Glutamatergic neuron (in vitro differentiated cells): ENCODE measurements at places on chromosomes 4 and X. TPM values are rescaled to one million over a fixed set of nuclear protein-coding genes. Genes with fewer than 3 reads are reported as not detected.

DNA sequence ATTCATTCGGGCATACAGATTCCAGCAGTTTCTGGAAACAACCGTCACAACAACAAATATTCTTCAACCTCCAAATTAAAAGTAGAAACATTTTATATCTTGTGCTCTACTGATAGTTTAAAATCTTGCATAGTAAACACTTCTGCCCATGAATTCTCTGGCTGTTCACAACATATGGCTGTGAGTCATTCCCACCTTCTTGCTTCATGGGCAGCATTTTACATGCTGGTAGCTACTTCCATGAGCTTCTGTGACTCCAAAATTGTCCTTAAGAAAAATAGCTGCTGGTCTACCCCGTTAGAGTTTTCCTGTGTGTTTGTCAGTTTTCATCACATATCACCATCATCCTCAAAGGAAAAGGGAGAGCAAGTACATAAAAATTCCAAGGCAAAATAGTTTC lies 22.7 kb downstream of the PNPLA4 start:
- H3K27me3 ChIP-seq = no peaks in the 10 kb centered on the region
- no peaks in the 10 kb centered on the region for H3K36me3 ChIP-seq
- H3K4me1 ChIP-seq = no peaks in the 10 kb centered on the region
- no peak overlapping the region for H3K27ac ChIP-seq

DNA sequence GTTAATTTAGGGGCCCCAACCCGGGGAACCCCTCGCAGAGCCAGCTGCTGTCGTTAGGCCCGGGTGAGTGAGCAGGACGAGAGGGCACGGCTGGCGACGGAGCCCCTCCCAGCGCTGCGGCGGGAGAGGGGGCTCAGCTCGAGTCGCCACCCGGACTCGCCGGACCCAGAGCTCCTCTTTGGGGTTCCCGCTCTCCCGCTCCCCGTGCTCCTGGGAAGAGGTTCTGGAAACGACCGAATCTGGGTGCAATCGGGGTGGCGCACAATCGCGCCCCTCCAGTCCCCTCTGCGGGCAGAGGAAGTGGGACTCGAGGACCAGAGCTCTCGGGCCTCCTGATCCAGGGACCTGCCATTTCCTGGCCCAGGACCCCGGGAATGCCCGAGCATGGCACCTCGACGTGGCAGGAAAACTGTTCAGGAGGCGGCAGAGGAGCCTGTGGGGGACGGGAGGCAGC lies 37.3 kb upstream of the ARAF start:
- H3K36me3 ChIP-seq = no peaks in the 10 kb centered on the region
- peak; percentile 11 for DNase-seq
- H3K27ac ChIP-seq = no peak overlapping the region
- H3K27me3 ChIP-seq = peaks cover 1% of the 10 kb centered on the region

DNA sequence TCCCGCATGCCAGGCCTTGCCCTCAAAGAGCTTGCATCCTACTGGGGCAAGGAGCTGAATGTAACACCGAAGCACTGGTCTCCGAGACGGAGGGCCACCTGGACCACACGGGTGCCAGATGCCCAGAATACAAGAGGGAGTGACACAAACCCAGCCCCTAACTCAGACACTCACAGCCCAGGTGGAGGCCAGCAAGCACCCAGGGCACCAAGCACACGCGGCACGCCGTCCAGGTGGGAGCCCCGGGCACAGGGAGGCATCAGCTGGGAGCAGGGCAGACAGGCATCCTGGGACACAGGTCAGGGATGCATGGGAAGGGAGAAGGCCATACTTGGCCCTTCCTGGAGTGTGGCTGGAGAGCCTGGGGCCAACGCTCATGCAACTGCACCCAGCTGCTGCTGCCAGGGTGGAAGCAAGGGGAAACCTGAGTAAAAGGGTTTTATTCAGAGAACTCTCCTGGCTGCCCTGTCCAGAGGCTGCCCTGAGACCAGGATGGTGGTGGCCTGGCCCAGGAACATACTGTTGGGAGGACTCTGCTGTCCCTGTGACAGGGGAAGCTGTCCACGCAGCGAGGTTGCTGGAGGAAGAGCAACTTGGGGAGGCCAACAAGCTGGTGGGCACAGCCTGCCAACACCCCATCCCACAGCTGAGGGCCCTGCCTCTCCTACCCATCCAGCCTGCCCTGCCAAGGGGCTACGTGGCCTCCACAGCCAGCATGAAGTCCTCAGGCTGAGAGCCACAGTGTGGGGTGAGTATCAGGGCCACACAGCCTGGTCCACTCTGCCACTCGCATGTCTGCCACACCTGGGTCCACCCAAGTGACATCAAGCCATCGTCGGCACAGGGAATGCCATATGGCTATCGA lies 22.2 kb upstream of the PPP2R2C start:
- no peaks in the 10 kb centered on the region for H3K36me3 ChIP-seq
- DNase-seq = no peak
- peaks cover 20% of the 10 kb centered on the region for H3K4me1 ChIP-seq

GRCh38 chr4:88320780-88321373 lies 36.5 kb upstream of the PPM1K start:
- no peaks in the 10 kb centered on the region for H3K27me3 ChIP-seq
- no peaks in the 10 kb centered on the region for H3K4me1 ChIP-seq
- no peak overlapping the region for H3K27ac ChIP-seq
- DNase-seq = no peak

- H3K36me3 ChIP-seq = no peaks in the 10 kb centered on the region
- H3K27ac ChIP-seq = no peak overlapping the region
- DNase-seq = no peak
- H3K4me1 ChIP-seq = no peaks in the 10 kb centered on the region
- H3K4me3 ChIP-seq = no peak overlapping the region
Measured at GRCh38 chrX:77404419-77404818, 42.8 kb upstream of the FGF16 start.

Gene LANCL3
- 1.1 TPM for total RNA-seq

GRCh38 chrX:47160781-47161180 lies 15.8 kb downstream of the RBM10 start:
- no peak overlapping the region for H3K27ac ChIP-seq
- no peaks in the 10 kb centered on the region for H3K36me3 ChIP-seq
- no peak for DNase-seq
- H3K27me3 ChIP-seq = no peaks in the 10 kb centered on the region
- no peaks in the 10 kb centered on the region for H3K4me1 ChIP-seq

DNA sequence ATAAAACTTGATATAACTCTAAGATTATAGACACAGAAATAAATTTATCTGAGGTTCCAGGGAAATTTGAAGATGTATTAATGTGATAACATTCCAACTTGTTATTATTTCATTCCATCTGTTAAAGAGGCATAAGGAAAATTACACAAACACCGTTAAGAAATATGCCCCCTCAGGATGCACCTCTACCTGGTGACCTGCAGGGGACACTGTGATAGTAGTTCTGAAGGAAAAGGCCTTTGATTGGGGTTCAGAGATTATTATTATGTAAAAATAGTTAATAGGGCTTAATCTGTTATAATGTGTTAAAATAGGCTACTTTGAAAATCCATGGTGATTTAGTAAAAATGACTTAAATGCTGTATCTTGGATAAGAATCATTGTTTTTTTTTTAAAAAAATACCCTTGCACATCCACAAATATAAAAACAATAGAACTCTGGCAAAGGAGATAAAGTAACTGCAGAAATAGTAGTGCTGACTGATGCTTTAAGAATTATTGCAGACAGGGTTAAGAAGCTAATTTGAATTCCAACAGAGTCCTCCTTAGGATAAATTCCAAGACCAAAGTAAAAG lies 6.1 kb upstream of the ABRAXAS1 start:
- H3K4me1 ChIP-seq = no peaks in the 10 kb centered on the region
- H3K27ac ChIP-seq = no peak overlapping the region
- H3K36me3 ChIP-seq = no peaks in the 10 kb centered on the region
- no peaks in the 10 kb centered on the region for H3K27me3 ChIP-seq

- no peak overlapping the region for H3K27ac ChIP-seq
- H3K36me3 ChIP-seq = no peaks in the 10 kb centered on the region
- no peaks in the 10 kb centered on the region for H3K4me1 ChIP-seq
- no peak for DNase-seq
- H3K27me3 ChIP-seq = peaks cover 1% of the 10 kb centered on the region
Measured at GRCh38 chrX:153333266-153333665, 687 bp upstream of the ZNF275 start.

DNA sequence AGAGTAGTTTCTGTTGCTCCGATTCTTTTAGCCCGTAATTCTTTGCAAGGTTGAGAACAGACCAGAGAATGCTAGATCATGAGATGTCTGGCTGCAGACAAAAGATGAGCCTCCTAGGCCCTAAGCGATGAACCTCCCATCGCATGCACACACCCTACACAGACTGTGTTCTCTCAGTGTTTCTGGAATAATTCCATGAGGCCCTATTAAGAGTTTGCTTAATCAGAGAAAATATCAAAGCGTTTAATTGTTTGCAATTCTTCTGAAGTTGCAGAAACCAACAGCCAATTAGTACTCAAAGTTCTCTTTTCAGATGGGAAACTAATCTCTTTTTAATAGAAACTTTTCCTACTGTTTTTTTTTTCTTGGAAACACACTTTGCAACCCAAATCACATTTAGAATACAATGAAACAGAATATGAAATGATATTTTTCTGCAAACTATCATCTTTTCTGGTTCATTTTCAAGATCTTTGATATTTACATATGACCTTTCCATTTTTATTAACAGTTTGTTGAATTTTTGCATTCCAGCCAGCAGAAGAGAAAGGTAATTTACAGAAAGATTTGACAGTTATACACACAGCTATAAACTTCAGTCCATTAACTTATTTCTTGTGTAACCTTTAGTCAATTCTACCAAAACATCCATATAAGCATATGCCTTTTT lies 1525.6 kb downstream of the ARAP2 start:
- no peak overlapping the region for H3K4me3 ChIP-seq
- H3K36me3 ChIP-seq = no peaks in the 10 kb centered on the region
- peaks cover 2% of the 10 kb centered on the region for H3K27me3 ChIP-seq
- DNase-seq = no peak

- H3K36me3 ChIP-seq = no peaks in the 10 kb centered on the region
- H3K27me3 ChIP-seq = no peaks in the 10 kb centered on the region
- peak overlapping the region; percentile 43 for H3K4me3 ChIP-seq
- H3K27ac ChIP-seq = peak overlapping the region; percentile 92
- no peak for DNase-seq
- peaks cover 11% of the 10 kb centered on the region for H3K4me1 ChIP-seq
Measured at GRCh38 chr4:172842779-172843178, 325.8 kb upstream of the GALNT7 start.

DNA sequence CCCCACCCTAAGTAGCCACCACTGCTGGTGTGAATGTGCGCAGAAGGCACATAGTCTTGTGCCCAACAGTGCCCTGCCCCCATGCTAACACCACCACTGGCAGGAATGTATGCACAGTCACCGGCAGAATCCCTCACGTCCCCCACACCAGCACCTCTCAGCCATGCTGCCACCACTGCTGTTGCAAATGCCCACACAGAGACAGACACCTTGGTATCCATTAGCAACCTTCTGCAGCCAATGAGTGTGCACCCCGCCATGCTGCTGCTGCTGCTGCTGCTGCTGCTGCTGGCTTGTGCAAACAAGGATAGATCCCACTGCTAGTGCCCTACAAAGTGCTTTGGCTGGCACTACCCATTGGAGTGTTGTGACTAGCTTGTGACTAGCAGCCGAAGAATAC lies 52.4 kb upstream of the MMAA start:
- H3K36me3 ChIP-seq = peaks cover 35% of the 10 kb centered on the region
- DNase-seq = no peak
- H3K27ac ChIP-seq = no peak overlapping the region
- no peak overlapping the region for H3K4me3 ChIP-seq

Gene LUZP4
- total RNA-seq = not detected

DNA sequence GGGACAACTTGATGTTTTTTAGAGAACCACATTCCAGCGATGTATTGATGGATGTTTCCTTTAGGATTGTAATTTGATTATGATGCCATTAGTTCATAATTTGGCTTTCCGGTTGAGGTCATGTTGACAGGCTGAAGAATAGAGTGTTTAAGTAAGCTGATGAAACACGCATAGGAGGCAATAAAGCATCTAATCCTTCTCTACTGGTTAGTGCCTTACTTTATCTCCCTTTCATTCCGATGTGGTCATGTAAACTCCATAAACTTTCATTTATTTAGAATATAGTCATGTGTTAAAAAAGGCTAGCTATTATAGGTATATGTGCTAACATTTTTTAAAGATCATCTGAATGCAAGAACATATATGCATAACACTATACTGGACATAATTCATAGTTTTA lies 15.0 kb downstream of the FRMPD4 start:
- H3K36me3 ChIP-seq = no peaks in the 10 kb centered on the region
- H3K4me1 ChIP-seq = peaks cover 4% of the 10 kb centered on the region
- H3K4me3 ChIP-seq = no peak overlapping the region
- no peaks in the 10 kb centered on the region for H3K27me3 ChIP-seq
- no peak for DNase-seq

GRCh38 chr4:5554376-5554775 lies 154.0 kb downstream of the EVC2 start:
- H3K27me3 ChIP-seq = no peaks in the 10 kb centered on the region
- H3K4me3 ChIP-seq = no peak overlapping the region
- DNase-seq = no peak
- no peak overlapping the region for H3K27ac ChIP-seq
- H3K4me1 ChIP-seq = peaks cover 6% of the 10 kb centered on the region
- peaks cover 36% of the 10 kb centered on the region for H3K36me3 ChIP-seq

GRCh38 chr4:115780835-115781234 lies 667.4 kb upstream of the NDST4 start:
- no peak overlapping the region for H3K4me3 ChIP-seq
- H3K36me3 ChIP-seq = no peaks in the 10 kb centered on the region
- DNase-seq = no peak
- H3K27ac ChIP-seq = no peak overlapping the region

Gene SPARCL1
- total RNA-seq = not detected

Gene CETN2
- total RNA-seq = 23.6 TPM

DNA sequence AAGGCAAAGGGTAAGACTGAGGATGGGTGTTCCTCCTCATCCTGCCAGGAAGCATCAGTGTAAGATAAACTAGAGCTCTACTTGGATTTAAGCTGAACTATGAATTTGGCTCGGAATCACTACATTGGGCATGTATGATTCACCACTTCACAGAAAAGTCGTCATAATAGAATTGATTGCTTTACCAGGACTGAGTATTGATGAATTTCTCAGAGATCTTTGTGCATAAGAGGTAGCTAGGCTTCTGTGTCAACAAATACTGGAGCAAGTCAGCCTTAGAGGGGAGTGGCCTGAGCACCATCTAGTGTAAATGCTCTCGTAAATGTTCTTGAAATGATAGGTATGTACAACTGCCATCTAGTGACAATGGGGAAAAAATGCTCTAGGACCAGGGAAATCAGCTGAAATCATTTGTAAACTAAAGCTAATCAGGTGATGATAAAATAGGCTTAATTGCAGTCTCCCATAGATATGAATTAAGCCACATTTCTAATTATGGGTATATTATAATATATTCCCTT lies 309.5 kb upstream of the FMR1 start:
- H3K4me1 ChIP-seq = no peaks in the 10 kb centered on the region
- no peak overlapping the region for H3K27ac ChIP-seq
- no peaks in the 10 kb centered on the region for H3K36me3 ChIP-seq
- no peak overlapping the region for H3K4me3 ChIP-seq
- DNase-seq = no peak

Gene ZCCHC4
- total RNA-seq = 7.4 TPM
